Epithelial cell of proximal tubule (primary cell): ENCODE measurements at places on chromosomes 7 and 10. TPM values are rescaled to one million over a fixed set of nuclear protein-coding genes. Genes with fewer than 3 reads are reported as not detected.

DNA sequence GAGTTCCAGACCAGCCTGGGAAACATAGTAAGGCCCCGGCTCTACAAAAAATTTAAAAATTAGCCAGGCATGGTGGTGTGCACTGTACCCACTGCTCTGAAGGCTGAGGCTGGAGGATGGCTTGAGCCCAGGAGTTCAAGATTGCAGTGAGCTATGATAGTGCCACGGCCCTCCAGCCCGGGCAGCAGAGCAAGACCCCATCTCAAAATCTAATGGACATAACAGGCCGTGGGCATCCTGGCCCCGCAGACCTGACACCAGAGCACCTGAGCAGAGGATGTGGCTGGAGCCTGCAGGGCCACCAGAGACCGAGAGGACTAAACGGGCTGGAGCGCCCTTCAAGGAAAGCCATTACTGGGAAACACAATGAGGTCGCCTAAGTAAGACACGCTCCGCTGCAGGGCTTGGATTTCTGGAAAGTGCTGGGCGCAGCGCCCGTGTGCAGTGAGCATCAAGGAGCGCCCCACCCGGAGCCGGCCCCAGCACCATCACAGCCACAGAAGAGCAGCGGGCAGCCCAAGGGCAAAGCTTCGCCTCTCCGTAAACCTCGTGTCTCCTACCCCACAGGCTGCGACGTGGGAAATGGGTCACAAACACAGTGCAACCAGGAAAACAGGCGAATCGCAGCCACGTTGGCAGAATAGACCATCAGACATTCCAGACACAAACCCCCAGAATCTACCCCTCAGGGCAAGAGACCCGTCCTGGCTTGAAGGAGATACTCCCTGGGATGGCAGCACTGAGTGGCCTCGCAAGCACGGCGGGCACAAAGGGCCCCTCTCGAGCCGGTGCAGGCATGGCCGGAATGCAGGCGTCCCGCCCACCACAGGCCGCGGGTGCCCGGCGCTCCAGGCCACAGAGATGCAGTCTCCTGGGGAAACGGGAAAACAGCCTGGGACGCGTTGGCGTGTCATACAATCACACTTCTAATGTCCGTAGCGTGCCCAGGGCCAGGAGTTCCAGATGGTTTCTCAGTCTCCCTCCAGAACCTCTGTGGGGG is 4.9 kb downstream of the RADIL start:
- no peak for DNase-seq

GRCh38 chr10:522350-522749 is 167.1 kb downstream of the DIP2C start:
- no peak for DNase-seq

- DNase-seq = no peak
These were observed 322.8 kb upstream of the PHYHIPL start for GRCh38 chr10:58853668-58854067.

DNA sequence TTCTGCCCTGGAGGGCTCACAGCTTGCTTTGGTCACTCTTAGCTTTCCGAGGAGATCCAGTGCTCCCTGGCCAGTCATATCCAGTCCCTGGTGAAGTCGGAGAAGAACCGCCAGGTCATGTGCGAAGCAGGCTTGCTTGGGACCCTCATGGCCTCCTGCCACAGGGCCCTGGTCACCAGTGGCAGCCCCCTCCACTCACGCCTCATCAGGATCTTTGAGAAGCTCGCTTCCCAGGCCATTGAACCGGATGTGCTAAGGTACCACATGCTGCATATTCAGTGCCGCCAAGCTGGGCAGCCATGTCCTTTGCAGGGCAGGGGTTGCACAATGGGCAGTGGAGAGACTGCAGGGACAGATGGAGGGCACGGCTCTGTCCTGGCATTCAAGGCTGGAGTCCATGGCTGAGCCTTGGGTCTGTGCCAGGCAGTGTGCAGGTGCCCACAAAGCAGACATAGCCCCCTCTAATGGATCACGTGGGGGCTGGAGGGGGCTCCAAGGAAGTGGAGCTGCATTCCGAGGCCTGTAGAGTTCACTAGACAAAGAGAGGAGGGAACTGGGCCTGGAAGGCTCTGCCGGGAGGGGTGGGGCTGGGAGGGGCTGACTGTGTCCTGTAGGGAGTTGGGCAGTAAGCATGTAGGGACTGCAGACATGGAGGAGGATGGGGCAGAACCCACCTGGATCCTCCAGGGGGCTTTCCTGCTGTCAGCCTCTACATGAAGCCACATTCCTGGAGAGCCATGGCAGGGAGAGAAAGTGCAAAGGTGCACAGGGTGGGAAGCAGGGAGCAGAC is 89.9 kb downstream of the WDFY4 start:
- DNase-seq = no peak

- no peak for DNase-seq
These were observed 60.5 kb upstream of the C10orf90 start for GRCh38 chr10:126730856-126731609.

DNA sequence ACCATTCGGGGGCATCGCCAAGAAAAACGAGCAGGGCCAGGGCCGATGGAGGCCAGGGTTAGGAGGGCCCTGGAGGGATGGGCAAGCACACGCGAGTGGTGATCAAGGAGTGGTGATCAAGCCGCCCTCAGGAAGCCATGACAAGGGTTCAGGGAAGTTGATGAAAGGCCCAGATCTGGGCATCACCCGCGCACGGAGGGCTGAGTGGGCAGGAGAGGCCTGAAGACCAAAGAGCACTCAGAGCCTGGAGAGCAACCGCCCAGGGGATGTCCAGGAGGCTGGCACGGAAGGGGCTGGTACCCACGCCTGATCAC is 114.6 kb downstream of the WDR37 start:
- DNase-seq = no peak

GRCh38 chr7:73690646-73691045 is 7.2 kb downstream of the BUD23 start:
- no peak for DNase-seq

GRCh38 chr7:137846827-137847567 is at the start of gene DGKI:
Gene DGKI (minus strand): TSS chr7:137846974.
- no peak for DNase-seq

GRCh38 chr7:65980478-65981250 is 1.3 kb downstream of the GUSB start:
- no peak for DNase-seq

- DNase-seq = no peak
These were observed 96.9 kb downstream of the KIAA1217 start for GRCh38 chr10:24305551-24306506.

- no peak for DNase-seq
These were observed 99.5 kb downstream of the CUX1 start for GRCh38 chr7:101916876-101917275.

DNA sequence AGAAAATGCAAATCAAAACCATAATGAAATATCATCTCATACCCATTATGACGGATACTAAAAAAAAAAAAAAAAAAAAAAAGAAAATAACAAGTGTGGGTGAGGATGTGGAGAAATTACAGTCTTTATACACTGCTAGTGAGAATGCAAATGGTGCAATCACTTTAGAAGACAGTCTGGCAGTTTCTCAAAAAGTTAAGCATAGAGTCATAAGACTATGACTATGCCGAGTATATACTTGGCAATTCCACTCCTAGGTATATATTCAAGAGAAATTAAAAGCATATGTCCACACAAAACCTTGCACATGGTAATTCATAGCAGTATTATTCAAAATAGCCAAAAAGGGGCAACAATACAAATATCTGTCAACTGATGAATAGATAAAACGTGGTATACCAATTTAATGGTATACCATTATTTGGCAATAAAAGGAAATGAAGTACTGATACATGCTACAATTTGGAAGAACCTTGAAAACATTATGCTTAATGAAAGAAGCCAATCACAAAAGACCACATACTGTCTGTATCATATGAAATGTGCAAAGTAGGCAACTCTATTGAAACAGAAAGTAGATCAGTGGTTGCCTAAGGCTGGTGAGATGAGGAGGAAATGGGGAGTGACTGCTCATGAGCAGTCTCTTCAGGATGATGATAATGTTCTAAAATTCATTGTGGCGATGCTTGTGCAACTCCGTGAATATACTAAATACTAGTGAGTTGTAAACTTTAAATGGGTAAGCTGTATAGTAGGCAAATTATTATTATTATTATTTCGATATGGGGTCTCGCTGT is 90.1 kb upstream of the NANOS1 start:
- no peak for DNase-seq

DNA sequence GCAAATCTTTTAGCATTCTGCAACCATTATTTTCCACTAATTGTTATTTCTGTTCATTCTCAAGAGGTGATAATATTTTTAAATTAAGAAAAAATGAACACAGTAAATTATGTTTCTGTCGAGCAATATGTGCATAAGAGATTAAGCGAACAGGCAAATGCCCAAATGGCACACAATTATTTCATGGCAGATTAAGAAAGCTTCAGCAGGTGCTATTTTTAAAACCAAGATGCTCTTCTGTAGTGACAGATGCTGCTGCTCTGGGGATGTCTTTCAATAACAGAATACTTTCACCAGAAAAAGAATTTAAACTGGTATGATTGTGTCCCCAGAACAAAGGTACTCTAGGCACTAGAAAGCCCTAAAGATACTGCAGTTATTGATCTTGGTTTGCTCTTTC is 412.7 kb upstream of the SORCS1 start:
- DNase-seq = no peak

DNA sequence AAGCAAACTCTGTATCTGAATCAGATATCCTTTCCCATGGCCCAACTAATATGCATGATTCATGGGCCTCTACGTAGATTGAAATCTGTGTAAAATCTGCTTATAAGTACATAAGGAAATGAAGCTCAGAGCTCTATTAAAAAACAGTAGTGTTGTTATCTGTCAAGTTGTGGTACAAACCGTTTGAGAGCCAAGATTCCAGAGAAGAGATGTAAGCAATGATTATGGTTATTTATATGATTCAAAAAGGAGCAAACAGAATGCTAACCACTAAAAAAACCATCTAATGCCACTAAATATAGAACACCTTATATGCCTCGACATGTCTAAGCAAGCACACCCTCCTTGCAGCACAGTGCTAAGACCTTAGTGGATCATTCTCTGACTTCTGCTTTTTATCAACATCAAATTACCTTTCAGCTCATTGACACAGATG is 26.6 kb downstream of the RPP38 start:
- DNase-seq = no peak

DNA sequence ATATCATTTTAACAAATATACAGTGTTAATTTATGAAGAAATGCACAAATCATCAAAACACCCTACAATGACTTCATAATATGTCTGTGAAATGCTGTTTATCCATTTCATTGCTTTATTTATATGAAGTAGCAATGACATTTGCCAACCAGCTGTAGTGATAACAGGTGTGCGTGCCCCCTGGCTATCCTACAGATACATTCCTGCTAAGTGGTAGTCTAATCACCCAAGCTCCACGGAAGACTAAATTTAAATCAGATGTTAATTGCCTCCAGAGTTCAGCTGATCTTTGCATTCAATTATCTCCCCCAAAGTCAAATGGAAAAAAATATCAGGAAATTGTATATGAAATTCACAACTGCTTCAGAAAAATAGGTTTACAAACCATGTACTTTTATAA is 1164.2 kb upstream of the LRRN3 start:
- no peak for DNase-seq

GRCh38 chr10:98086837-98087708 is 47.4 kb upstream of the R3HCC1L start:
- no peak for DNase-seq

DNA sequence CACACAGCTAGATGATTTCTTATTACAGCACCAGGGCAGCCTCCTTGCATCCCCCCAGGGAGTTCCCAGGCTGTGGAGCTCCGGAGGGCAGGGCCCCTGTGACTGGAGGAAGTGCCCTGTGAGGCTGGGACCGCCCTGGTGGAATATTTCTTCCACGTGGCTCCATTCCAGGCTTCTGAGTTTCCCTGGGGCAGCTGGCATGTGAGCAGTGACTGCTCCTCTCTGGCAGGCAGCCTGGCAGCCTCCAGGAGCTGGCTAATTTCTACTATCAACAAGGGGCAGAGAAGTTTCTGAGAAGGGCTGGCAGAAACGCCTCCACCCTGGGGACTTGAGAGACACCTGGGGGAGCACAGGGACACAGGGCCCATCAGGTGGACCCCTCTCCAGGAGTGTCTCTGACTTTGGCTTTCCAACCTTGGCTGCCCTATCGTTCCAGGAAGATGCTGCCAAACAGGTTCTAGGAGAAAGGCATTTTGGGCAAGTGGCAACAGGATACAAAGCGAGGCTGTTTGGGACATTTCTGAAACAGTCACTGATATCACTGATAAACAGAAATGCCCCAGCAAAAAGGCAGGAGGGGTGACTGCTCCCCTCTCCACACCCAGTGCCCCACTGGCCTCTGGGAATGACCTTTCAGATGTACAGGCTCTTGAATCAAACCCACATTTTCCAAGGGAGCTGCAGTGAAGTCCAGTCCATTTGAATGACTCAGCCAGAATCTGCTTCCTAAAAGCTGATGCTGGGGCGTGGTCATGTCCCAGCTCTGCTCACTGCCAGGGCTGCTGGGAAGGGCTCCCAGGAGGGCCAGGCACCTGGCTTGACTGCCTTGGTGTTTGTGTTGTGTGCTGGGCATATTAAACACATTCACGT is 16.1 kb downstream of the MYOF start:
- peak; percentile 92 for DNase-seq

DNA sequence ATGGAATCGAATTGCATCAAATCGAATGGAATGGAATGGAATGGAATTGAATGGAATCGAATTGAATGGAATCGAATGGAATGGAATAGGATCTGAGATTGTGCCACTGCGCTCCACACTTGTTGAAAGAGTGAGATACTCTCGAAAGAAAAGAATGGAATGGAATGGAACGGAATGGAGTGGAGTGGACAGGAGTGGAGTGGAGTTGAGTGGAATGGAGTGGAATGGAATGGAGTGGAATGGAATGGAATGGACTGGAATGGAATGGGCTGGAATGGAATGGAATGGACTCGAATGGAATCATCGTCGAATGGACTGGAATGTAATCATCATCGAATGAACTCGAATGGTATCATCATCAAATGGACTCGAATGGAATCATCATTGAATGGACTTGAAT is 38.0 kb downstream of the ZNF716 start:
- DNase-seq = no peak

Gene LBX1
- not detected in 2 replicates for total RNA-seq

Gene RBAK
- total RNA-seq = 3.5 and 5.9 TPM in 2 replicates

Gene IFIT3
- 5.3 and 10.5 TPM in 2 replicates for total RNA-seq

Gene GDF2
- total RNA-seq = not detected in 2 replicates

Gene VSTM2A
- not detected in 2 replicates for total RNA-seq

Gene UBTD1
- 21.6 and 23.6 TPM in 2 replicates for total RNA-seq

Gene CHRM2
- 0.06 TPM in 1 of 2 replicates, not detected in the other for total RNA-seq

Gene SFXN4
- total RNA-seq = 17.1 and 28.9 TPM in 2 replicates
